Pericardium fibroblast (primary cell): ENCODE measurements at places on chromosomes 11 and 22. TPM values are rescaled to one million over a fixed set of nuclear protein-coding genes. Genes with fewer than 3 reads are reported as not detected.

ADORA2A gene
- total RNA-seq, result 2.9 and 5.4 TPM in 2 replicates

ALDH3B1 gene
- 26.4 and 46.8 TPM in 2 replicates for total RNA-seq

PLAAT4 gene
- 50.4 and 59.5 TPM in 2 replicates for total RNA-seq

APOBEC3B gene
- total RNA-seq, result 0.23 and 0.34 TPM in 2 replicates

NUCB2 gene
- total RNA-seq, result 33.1 and 93.5 TPM in 2 replicates

MAJIN gene
- not detected in 2 replicates for total RNA-seq

RELT gene
- 1.4 and 3.0 TPM in 2 replicates for total RNA-seq

SPA17 gene
- total RNA-seq, result 1.4 and 9.1 TPM in 2 replicates

CEP126 gene
- total RNA-seq, result 0.93 and 1.5 TPM in 2 replicates

CECR2 gene
- 0.58 and 1.2 TPM in 2 replicates for total RNA-seq

SULT4A1 gene
- total RNA-seq, result 0.58 and 2.0 TPM in 2 replicates

TPCN2 gene
- 6.5 and 8.4 TPM in 2 replicates for total RNA-seq

C1QTNF4 gene
- total RNA-seq, result 0.60 and 0.70 TPM in 2 replicates

ENTHD1 gene
- not detected in 2 replicates for total RNA-seq

NPAS4 gene
- total RNA-seq, result under 0.01 TPM in 1 of 2 replicates, not detected in the other

GP1BB gene
- total RNA-seq, result 8.9 and 13.4 TPM in 2 replicates

CADM1 gene
- 0.09 and 0.82 TPM in 2 replicates for total RNA-seq

ESAM gene
- 0.35 and 6.4 TPM in 2 replicates for total RNA-seq

TSPAN4 gene
- total RNA-seq, result 282 and 332 TPM in 2 replicates

HSPB2 gene
- total RNA-seq, result 0.23 and 1.2 TPM in 2 replicates

GLB1L3 gene
- not detected in 2 replicates for total RNA-seq

CARD10 gene
- total RNA-seq, result 5.6 and 9.1 TPM in 2 replicates

SYT8 gene
- 0.35 TPM in 1 of 2 replicates, not detected in the other for total RNA-seq

CELSR1 gene
- total RNA-seq, result 1.1 and 2.8 TPM in 2 replicates

FAM89B gene
- total RNA-seq, result 63.5 and 65.5 TPM in 2 replicates
